ENCODE measurements at places on chromosomes 13 and 19.

DNA sequence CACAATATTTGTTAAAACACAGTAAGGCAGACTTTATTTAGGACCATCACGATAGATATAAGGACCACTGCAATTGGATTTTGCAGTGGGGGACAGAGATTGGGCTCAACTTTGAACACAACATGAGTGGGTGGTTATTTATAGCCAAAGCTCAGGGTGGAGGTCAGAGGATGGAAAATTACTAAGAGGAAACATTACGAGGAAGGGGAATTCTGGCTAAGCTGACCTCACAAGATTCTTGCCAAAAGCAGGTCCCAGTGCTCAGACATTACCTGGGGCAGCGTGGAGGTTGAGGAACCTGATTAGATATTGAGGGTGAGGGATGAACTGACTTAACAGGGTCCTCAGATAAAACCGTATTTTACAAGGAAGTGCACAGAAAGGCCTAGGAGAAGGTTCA, 88.9 kb upstream of the NBEA start:
- no peak for DNase-seq

DNA sequence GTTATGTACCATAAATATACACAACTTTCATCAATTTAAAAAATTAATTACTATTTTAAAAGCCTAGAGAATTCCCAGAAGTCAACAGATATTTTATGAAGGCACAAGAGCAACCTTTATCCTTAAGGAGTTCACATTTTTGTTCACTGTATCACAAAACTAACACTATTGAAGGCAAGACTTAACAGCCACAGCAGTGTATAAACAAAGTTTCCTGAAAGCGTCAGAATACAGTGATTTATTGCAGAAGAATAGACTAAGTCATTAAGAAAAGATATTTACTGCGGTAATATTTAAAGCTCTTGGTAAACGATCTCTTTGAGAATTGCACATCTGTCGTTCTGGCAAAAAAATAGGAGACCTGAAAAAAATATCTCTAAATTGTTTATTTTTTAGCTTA, 419.3 kb upstream of the NBEA start:
- DNase-seq = no peak

GRCh38 chr19:34577531-34578101, 96.1 kb downstream of the WTIP start:
- no peak for DNase-seq

- no peak for DNase-seq
Measured at GRCh38 chr13:76293751-76294150, 592.5 kb downstream of the KCTD12 start.

- DNase-seq = no peak
Measured at GRCh38 chr19:38281811-38282566, 17.6 kb downstream of the SPINT2 start.

Data from NCI-H2171 (cell line).